ENCODE measurements at places on chromosomes 7 and 10.

DNA sequence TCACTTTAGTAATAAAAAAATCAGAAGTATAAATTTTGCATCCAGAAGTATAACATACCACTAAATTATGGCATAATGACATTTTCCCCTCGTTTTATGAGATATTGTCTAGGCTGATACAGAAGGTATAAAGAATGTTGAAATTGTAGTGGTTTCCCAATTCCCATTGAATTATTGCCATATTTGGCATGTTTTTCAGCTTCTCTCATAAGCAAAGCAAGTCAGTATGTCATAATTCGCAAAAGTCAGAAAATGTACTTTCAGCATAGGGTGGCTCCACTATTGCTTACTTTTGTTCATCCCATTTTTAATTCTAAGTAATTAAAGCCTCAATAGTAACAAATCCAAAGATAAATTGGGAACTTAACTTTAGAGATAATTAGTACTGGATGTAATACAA lies 19.7 kb upstream of the PTPRZ1 start:
- DNase-seq = no peak

DNA sequence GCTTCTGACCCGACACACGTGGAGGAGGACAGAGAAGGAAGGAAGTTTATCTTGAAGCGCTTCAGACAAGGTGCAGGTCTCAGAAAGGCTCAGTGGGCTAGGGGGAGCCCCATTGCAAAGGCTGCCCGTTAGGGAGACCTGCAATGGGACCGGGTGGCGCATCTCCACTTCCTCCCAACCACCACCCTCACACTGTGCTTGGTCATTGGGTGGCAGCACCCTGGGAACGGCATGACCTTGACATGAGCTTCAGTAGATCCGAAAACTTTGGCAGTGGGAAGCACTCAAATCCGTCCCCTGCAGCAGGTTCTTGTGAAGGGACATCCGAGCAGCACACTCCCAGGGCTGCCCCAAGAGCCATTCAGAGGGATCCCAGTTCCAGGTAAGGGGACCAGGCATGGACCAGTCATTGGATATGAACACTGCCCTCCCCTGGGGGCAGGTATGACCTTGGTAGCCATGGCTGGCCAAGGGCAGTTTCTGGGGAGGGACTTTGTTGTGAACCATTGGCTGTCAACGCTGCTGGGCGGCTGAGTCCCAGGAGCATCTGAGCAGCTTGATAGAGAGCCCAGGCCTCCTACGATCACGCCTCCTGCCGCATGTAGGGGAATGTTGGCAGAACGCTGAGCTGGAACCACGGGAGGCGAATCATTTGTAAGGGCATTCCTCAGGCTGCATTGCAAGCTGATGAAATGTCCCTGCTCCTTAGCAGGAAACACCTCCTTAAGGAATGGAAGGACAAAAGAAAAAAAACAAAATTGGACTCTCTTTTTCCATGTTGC lies 31.7 kb downstream of the GALNTL5 start:
- no peak for DNase-seq

- DNase-seq = no peak
Measured at GRCh38 chr7:12303062-12303461, 92.0 kb downstream of the TMEM106B start.

GRCh38 chr7:77331938-77332695 lies 84.0 kb downstream of the GSAP start:
- DNase-seq = no peak

GRCh38 chr7:114589436-114589835 lies 174.8 kb downstream of the FOXP2 start:
- DNase-seq = no peak

GRCh38 chr7:36265680-36266079 lies 112.6 kb downstream of the EEPD1 start:
- no peak for DNase-seq

DNA sequence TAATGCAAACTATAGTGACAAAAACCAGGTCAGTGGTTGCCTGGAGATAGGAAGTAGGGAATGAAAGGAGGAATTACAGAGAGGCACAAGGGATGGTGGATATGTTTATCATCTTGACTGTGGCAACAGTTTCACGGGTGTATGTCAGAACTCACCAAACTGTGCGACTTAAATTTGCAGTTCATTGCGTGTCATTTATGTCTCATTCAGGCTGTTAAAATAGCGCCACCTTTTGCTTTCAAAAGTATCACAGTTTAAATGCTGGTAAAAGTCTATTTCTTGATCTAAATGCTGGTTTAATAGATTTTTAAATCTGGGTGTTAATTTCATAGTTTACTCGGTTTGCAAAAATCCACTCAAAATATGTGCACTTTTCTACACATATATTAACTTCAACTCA lies 51.0 kb downstream of the PTTG1IP2 start:
- no peak for DNase-seq

GRCh38 chr7:142566271-142566670 lies 183.0 kb upstream of the PRSS1 start:
- no peak for DNase-seq

- no peak for DNase-seq
Measured at GRCh38 chr10:58840840-58841435, 328.3 kb downstream of the BICC1 start.

- DNase-seq = no peak
Measured at GRCh38 chr10:71371750-71372166, 25.0 kb upstream of the CDH23 start.

- peak; percentile 62 for DNase-seq
Measured at GRCh38 chr10:22436893-22437619, 91.8 kb downstream of the SPAG6 start.

DNA sequence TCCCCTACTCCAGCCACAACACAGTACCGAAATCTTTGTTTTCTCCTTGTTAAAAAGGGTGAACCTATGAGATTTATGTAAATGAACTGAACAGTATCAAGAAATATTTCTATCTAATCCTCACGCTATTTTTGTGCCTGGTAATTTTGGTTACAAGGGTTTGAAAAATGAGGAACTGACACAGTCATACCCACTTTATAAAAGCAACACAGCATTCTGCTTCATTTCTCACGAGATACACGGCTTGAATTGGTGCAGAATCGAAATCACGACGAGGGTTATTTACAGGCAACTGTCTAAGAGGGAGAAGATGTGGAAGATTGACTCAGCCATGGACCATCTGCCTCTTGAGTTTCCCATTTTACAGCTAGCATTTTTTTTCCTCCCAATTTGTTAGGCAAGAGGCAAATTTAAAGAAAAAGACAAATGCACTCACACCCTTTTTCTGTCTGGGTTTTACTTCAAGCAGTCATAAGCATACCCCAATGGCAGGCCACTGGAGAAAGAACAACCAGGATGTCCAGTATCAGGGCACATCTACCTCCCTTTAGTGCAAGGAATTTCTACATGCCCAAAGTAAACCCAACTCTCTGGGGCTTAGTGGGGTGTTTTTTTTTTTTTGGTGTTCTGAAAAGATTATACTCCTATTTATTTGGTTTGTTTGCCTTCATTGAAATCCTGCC lies 108.1 kb downstream of the ITGB8 start:
- DNase-seq = no peak

DNA sequence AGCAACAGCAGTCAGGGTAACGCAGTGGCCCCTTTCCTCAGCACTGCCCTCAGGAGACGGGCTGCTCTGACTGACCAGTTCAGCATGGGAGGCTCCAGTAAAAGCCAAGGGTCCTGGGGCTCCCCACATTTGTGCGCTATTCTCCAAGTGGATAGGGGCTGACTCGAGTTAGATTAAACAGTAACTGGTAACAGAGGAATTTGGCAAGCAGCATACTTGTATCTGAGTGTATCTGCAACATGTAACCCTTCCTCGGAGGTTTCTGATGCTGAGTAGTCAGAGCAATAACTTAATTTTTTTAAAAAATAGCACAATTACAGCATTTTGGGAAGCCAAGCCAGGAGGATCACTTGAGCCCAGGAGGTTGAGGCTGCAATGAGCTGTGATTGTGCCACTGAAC lies 22.8 kb downstream of the SORBS1 start:
- no peak for DNase-seq

- DNase-seq = no peak
Measured at GRCh38 chr7:7654964-7655715, 14.6 kb downstream of the UMAD1 start.

DNA sequence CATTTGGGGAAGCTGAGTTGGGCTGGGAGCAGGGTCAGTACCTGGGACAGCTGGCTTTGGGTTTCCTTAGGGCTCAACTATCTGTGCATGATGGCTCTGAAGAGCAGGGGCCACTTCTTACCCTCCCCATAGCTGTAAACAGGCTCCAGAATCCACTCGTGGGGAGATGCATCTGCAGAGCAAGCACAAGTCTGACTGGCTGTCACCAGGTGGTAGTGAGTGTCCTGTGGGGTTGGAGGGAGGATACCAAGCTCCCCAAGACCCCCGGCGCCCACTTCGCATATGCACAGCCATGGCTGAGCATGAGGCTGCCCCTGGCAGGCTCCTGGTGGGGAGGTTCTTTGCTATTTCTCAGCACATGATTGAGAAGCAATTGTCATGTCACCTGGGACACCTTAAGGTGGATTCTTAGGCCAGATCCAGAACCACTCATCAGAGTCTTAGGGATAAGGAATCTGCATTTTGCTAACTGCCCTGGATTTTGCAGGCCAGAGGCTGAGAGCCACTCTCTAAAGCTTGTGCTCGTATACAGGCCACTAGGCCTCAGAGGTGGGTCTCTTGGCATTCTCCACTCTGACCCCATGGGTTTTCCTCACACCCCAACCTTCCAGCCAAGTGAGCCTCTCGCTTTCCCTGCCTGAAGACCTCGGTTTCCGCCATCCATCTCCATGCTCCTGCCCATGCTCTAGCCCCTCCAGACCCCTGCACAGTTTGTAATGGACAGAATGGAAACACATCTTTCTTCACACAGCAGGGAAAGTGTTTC lies 53.7 kb downstream of the ADCY1 start:
- DNase-seq = no peak

GRCh38 chr7:69002416-69002815 lies 595.9 kb upstream of the AUTS2 start:
- no peak for DNase-seq

- no peak for DNase-seq
Measured at GRCh38 chr10:71316786-71317160, 2.3 kb upstream of the SLC29A3 start.

DNA sequence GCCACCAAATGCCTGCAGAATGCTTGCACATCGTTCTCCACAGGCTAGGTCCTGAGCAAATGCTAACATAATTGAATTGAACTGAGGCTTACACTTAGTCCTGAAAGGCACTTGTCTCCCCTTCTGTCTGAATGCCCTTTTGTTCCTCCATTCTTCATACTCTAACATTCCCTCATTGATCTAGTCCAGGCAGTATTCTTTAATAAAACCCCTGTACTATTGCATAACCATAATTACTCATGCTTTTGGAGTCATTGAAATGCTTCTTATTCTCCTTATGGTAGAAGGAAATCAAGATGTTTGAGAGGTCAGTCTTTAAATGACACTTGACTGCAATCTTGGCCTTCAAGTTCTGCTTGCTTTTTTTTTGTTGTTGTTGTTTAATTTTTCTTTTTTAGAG lies 7.1 kb downstream of the PI4K2A start:
- DNase-seq = no peak

DNA sequence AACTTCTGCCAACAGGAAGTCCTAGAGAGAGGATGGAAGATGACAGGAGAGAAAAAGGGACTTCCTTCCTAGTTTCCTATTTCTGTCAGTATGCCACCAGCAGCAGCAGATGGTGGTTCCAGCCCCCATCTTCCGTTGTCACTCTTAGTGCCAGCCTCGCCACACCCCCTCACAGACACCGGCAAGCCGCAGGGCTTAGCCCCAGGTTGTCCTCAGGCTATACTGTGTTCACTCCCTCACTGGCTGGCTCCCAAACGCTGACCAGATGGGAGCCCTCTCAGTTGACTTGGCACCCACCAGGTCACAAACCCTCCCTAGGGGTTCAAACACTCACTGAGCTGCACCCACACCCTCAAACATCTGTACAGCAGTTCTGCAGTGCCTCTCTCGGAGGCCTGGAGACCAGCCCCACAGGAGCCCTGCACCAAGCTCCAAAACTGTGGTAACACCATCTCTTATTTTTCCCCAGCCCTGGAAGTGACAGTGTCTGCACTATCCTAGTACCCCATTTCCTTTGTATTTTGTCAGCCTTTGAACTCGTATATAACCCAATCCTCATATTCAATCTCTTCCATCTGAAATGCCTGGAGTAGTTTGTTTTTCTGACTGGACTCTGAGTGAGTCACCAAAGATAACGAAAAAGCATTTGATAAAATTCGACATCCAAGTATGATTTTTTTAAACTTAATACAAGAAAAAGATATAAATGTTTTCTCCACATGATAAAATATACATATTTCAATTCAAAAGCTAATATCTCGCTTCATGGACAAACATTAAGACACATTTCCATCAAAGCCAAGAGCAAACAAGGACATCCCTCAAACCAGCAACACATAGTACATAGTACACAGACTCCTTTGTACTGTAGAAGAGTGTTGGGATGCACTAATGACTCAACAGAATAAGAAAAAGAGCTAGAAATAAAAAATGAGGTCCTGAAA lies 34.5 kb downstream of the SMURF1 start:
- DNase-seq = no peak

DNA sequence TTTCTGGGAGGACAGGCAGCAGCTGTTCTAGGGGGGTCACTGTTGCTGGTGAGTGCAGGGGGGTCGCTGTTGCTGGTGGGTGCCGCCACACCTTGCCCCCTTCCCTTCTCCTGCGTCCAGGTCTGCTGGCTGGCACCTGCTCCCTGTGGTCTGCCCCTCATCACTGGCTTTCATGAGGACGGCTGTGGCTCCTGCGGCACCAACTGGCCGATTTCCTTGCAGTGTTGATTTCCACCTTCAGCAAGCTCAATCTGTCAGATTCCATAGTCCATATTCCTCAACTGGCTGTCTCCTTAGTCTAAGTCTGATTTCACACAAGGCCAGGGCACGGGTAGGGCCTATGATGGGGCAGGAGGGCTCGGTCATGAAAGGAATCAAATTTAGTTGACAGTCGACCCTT lies 23.4 kb upstream of the GRB10 start:
- no peak for DNase-seq

DNA sequence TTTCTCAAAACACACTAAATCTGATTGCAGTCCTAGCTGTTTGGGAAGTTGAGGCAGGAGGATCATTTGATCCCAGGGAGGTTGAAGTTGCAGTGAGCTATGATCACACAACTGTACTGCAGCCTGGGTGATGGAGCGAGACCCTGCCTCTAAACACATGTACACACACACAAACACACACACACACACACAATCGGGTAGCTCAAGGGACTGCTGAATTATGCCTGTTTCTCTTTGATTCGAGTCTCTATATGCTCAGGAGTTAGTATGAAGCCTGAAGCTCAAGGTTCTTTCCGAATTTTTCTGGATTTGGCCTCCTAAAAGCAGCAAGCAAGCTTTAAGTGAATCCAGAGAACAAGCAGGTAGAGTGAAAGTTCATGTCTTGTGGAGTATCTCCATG lies 22.5 kb downstream of the PRTFDC1 start:
- no peak for DNase-seq

DNA sequence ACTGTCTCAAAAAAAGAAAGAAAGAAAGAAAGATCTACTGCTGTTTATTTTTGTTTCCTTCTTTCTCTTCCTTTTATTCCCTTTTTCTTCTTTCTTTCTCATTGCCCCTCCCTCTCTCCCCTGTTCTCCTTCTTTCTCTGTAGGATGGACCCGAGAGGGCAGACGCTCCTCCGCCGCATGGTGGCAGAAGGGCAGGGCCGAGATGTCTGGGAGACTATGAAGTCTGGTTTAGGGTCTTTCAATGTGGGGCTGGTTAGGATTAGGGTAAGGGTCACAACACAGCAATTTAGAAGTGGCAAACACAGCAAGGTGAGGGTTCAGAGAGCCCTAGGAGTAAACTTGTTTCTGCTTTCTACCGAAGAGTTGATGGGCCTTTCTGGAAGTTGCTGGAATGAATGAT lies 45.7 kb upstream of the RASGEF1A start:
- no peak for DNase-seq

Data from stimulated activated CD8-positive, alpha-beta memory T cell treated with anti-CD3 and anti-CD28 coated beads, Interleukin-7, amount 100 ng/mL, for 24 hours (primary cell).